ENCODE measurements at places on chromosomes 6 and 20.
A peak's percentile ranks its signal among the peaks of the same experiment; 100 is the strongest.

DNA sequence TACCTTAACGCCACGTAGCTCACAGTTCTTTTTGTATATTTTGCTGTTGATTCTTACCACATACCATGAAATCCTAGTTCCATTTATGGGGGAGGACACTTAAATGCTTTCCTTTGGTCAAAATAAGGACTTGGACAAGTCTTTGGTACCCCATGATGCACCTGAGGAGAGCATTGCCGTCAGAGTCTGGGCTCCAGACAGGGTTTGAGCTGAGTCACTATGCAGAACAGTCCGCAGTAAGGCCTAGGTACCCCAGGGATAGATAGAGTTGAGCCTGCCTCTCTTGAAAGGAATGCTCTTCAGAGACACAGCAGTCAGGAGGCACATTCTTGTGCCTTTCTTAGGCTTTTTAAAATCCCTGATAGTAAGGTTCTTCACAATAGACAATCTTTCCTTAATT, 6.0 kb downstream of the PARD6B start:
- no peak for DNase-seq

- DNase-seq = no peak
Measured at GRCh38 chr6:113050979-113051378, 703.8 kb downstream of the RFPL4B start.

DNA sequence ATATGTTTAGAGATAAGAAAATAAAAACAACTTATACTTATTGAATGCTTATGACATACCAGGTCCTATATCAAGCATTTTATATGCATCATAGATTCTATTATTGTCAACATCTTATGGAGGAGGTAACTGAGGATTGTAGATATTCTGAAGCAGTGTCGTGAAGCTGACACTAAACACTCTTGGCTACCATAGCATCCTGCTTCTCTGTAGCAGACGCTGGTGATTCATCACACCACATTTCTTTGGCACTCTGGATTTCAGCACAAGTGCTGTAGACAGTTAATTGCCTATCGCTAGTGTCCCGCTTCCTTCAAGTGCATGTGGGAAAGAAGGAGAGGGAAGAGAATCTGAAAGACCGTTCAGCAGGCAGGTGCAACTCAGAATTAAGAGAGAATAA, 317.1 kb downstream of the PLCB1 start:
- peak; percentile 45 for DNase-seq

DNA sequence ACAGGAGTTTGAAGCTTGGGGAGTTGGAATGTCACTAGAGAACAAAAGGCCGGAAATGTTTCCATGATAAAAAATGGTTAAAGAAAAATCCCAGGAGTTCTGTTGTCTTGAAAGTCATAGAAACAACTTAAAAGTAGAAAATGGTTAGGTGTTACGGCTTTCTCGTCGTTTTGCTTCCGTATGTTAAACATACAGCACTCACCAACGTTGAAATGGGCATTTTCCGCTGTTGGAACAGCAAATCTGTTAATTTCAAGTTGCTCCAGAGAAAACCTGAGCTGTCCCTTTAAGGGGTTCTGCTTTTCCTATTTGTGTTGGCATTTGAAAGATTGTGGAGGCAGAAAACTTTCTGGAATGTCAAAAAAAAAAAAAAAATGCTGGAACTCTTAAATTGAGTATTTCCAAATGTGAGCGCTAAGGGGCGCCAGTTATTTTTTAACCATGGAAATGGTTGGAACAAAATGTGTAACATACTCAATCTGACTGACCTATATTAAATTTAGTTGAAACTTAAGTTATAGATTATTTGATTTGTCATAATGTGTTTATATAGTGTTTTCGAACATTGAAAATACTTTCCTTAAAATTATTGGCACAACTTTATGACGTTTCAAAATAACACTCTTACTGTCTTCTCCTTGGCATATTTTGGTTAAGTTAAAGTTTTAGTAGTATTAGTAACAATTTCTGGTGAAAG, 2.2 kb downstream of the QKI start:
- peak; percentile 91 for DNase-seq

GRCh38 chr6:56874328-56874727, 80.6 kb upstream of the BEND6 start:
- DNase-seq = no peak

DNA sequence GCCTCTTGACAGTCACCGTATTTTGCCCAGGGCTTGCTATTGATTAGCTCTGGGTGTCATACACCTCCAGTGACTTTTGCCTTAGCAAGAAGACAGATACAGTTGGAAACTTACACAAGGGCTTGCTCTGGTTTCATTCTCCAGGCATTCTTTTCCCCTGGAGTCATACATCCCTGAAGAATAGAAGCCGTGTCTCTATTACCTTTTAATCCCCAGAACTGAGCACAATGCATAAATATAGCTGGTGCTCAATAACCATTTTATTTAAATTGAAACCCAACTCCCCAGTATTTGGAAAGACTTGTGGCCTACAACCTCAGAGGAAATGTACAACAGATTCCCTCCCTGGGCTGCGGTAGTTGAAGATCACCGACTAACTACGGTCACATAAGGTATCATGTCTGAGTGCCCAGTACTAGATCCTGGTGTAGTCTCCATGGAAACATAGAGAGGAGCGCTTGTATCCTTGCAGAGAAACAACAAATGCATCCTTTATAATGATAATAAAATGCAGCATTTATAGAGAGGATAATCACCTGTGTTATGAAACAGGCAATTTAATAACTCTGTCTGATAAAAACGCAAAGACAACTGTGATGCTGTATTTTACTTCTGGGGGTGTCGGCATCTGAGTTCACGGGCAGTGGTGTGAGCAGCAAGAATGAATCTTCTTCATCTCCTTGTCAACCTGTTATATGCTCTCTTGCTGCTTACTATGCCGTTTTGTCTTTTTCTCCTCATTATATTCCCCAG, 401.2 kb upstream of the AGPAT4 start:
- no peak for DNase-seq

DNA sequence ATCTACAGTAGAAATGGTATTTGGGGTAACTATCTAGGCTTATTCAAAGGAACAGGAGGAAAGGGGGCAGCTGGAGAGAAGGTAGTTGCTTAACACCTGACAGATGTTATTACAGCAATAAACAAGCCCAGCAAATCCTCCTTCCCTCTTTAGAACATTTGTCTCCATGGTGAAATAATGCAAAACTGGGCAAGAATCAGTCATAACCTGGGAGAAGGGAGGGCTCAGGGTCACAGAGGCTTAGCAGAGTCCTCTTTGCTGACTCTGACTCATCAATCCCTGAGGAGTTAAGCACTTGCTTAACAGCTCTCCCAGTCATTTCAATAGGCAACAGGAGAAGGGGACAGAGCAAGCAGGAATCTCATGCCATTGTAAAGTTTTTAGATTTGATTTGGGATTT, 230.3 kb downstream of the IBTK start:
- peak; percentile 92 for DNase-seq

DNA sequence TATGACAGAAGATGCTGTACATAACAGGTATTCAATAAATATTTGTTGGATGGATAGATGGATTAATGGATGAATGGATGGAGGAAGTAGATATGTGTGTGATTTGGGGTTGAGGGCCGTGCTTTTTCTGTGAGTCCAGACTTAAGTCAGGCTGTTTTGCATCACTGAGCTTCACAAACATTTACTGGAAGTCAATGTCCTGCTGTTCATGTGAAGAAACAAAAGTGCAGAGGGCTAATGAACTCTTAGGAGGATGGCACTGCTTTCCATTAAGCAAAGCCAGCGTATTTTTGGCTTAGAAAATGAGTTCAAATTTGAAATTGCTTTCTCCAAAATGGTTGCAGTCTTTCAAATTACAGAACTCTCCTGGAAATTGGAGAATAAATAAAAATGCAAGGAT, 260.6 kb upstream of the SASH1 start:
- DNase-seq = no peak

- DNase-seq = peak; percentile 19
Measured at GRCh38 chr20:44231713-44232468, 15.2 kb upstream of the GDAP1L1 start.

DNA sequence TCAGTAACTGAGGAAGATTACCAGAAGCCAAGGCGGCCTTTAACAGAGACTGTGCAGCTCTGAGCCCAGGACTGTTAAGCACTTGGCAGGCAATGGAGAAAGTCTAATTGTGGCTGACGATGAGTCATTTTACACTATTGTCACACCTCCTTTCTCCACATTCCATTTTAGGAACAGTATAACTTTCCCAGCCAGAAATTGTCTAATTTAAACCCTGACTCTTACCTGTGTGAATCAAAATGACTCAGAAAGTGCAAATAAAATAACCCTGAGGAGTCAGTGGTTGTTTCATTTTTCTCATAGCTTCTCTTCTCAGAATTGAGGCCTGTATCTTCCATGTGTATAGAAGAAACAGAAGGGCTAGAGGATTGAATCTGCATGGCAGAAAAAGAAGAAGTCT, 40.0 kb upstream of the OPN5 start:
- DNase-seq = no peak

- DNase-seq = peak; percentile 84
Measured at GRCh38 chr20:19784511-19785172, 26.6 kb downstream of the RIN2 start.

- no peak for DNase-seq
Measured at GRCh38 chr20:20362774-20363433, 5.0 kb upstream of the INSM1 start.

DNA sequence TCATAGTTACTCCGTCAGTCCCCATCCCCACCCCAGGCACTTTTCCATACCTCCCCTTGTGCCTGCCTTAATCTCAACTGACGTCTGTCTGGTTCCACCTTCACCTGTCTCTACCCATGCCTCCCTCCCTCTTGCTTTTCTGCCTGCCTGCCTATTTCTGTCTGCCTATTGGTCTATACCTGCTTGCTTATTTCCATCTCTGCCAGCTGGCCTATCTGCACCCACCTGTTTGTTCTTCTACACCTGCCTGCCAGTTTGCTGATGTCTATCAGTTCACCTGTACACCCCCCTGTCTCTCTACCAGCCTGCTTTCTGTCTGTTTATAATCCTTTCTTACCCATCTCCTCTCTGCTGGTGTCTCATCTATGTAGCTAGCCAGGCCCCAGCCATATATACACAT, 87.5 kb downstream of the RALGAPA2 start:
- no peak for DNase-seq
